ENCODE measurements at places on chromosomes 6 and 20. TPM values are rescaled to one million over a fixed set of nuclear protein-coding genes. Genes with fewer than 3 reads are reported as not detected.

- DNase-seq: no peak
- H3K4me1 ChIP-seq: no peaks in the 10 kb centered on the region
- H3K27ac ChIP-seq: no peak overlapping the region
- no peak overlapping the region for H3K4me3 ChIP-seq
- peaks cover 13% of the 10 kb centered on the region for H3K36me3 ChIP-seq
- no peaks in the 10 kb centered on the region for H3K27me3 ChIP-seq
These were observed 150.7 kb downstream of the PKHD1 start for GRCh38 chr6:51936531-51937290.

DNA sequence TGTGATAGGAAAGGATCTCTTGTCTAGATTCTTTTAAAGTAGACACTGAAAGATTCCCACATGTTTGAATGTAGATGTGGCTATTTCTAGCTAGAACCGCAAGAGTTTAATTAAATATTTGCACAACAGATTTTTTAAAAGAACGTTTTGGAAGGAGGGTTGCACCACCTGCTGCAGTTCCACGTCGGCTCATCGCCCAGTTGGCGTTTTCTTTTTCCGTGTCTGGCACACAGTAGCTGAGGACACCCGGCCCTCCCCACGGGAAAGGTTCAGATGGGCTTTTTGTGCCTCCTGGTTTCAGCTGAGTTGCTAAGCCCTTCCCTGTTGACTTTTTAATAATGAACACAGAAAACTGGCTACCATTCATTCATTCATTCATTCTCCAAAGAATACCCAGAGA is 41.8 kb upstream of the DOK5 start:
- H3K27ac ChIP-seq: no peak overlapping the region
- no peak overlapping the region for H3K4me3 ChIP-seq
- no peaks in the 10 kb centered on the region for H3K36me3 ChIP-seq
- H3K27me3 ChIP-seq: no peaks in the 10 kb centered on the region
- no peaks in the 10 kb centered on the region for H3K4me1 ChIP-seq
- no peak for DNase-seq

The WRNIP1 gene
- total RNA-seq: 38.1 TPM

- no peak overlapping the region for H3K27ac ChIP-seq
- no peaks in the 10 kb centered on the region for H3K27me3 ChIP-seq
- peaks cover 10% of the 10 kb centered on the region for H3K36me3 ChIP-seq
- no peak overlapping the region for H3K4me3 ChIP-seq
- no peaks in the 10 kb centered on the region for H3K4me1 ChIP-seq
These were observed 43.0 kb upstream of the ZBP1 start for GRCh38 chr20:57663241-57663640.

GRCh38 chr6:41356825-41357224 is 21.4 kb downstream of the NCR2 start:
- no peaks in the 10 kb centered on the region for H3K27me3 ChIP-seq
- no peaks in the 10 kb centered on the region for H3K4me1 ChIP-seq
- no peak for DNase-seq
- H3K27ac ChIP-seq: no peak overlapping the region
- H3K36me3 ChIP-seq: peaks cover 4% of the 10 kb centered on the region

DNA sequence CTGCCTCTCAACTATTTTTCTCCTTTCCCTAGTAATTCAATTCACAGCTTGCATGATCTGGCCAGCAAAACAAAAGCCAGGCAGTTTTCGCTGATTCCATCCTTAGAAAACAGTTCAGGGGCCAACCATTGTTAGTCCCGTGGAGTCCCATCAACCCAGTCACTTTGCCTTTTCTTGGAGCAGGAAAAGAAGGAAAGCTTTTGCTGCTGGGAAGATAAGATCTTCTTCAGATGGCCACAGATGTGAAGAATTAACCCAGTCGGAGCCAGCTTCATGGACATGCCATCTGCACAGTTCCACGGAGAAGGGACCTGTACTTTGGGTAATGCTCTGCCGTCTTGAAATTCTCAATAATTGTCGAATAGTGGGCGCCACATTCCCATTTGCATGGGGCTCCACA is 76.9 kb upstream of the TSHZ2 start:
- H3K27ac ChIP-seq: no peak overlapping the region
- DNase-seq: no peak
- no peaks in the 10 kb centered on the region for H3K36me3 ChIP-seq
- no peaks in the 10 kb centered on the region for H3K4me1 ChIP-seq
- H3K4me3 ChIP-seq: no peak overlapping the region
- no peaks in the 10 kb centered on the region for H3K27me3 ChIP-seq

The MUC22 gene
- total RNA-seq: not detected

GRCh38 chr20:57025666-57026224 is 240.7 kb downstream of the BMP7 start:
- H3K27ac ChIP-seq: no peak overlapping the region
- no peak overlapping the region for H3K4me3 ChIP-seq
- H3K4me1 ChIP-seq: peaks cover 3% of the 10 kb centered on the region

- DNase-seq: peak; percentile 82
- H3K4me3 ChIP-seq: peak within 1 kb of the TSS; percentile 81
- H3K4me1 ChIP-seq: peaks cover 7% of the 10 kb centered on the region
- H3K27ac ChIP-seq: no peak within 1 kb of the TSS
- peaks cover 4% of the 10 kb centered on the region for H3K36me3 ChIP-seq
These were observed at the start of gene TEAD3 for GRCh38 chr6:35496841-35497570. Gene TEAD3, minus strand, starts transcription at chr6:35497079.

DNA sequence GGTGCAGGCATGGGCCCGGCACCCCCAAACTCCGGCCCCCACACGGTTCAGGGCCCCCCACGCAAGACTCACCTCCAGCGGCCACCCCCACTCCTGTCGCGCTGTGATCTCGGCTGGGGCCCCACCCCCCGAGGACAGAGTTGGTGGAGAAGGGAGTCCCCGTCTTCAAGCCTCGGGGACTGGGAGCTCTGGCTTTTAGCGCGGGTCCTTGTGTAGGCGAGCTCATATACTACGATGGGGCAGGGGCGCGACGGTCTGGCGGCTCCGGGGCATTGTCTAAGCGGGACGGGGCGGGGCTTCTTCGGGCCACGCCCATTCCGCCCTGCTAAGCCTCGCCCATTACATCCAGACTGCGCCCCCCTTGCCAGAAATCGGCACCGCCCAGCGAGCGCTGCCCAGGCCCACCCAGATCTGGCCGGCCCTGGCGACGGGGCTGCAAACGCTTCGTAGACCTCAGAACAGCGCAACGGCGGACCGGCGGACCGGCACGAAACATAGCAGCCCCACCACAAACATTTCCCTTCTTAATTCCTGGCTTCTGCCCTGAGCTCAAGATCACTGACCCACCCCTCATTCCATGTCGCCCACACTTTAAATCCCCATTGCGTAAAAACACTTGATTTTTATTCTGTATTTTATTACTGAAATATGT is 1.0 kb upstream of the DDAH2 start:
- peak overlapping the region; percentile 98 for H3K4me3 ChIP-seq
- DNase-seq: peak; percentile 94
- peaks cover 76% of the 10 kb centered on the region for H3K36me3 ChIP-seq
- H3K4me1 ChIP-seq: peaks cover 5% of the 10 kb centered on the region
- H3K27me3 ChIP-seq: no peaks in the 10 kb centered on the region

DNA sequence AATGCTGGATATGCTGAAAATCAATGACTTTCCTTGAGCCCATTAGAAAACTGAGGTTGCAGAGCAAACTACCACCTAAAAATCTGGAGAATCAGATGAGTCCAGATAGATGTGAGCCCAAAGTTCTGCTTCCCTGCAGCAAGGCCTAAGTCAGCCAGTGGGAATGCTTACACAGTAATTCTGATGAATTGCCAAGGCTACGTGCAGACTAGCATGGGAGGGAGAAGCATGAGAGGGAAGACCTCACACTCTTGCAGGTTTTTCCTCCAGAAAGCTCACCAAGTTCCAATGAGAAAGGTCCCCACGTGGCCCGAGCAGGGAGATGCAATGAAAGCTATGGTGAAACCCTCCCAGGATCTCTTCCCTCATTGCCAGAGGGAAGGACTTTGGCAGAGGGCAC is 104.8 kb upstream of the SIRPA start:
- H3K27me3 ChIP-seq: no peaks in the 10 kb centered on the region
- no peak overlapping the region for H3K27ac ChIP-seq
- H3K4me1 ChIP-seq: no peaks in the 10 kb centered on the region
- DNase-seq: no peak
- H3K4me3 ChIP-seq: no peak overlapping the region
- no peaks in the 10 kb centered on the region for H3K36me3 ChIP-seq

The DCBLD1 gene
- 8.5 TPM for total RNA-seq

- H3K27me3 ChIP-seq: no peaks in the 10 kb centered on the region
- peaks cover 9% of the 10 kb centered on the region for H3K4me1 ChIP-seq
- no peaks in the 10 kb centered on the region for H3K36me3 ChIP-seq
These were observed 7.0 kb upstream of the DACT2 start for GRCh38 chr6:168326294-168327261.

DNA sequence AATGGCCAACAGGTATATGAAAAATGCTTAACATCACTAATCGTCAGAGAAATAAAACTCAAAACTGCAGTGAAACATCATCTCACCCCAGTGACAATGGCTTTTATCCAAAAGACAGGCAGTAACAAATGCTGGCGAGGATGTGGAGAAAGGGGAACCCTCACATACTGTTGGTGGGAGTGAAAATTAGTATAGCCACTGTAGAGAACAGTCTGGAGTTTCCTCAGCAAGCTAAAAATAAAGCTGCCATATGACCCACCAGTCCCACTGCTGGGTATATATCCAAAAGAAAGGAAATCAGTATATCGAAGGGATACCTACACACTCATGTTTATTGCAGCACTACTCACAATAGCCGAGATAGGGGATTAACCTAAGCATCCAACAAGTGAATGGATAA is 23.4 kb upstream of the INSM1 start:
- H3K36me3 ChIP-seq: no peaks in the 10 kb centered on the region
- no peak overlapping the region for H3K4me3 ChIP-seq
- DNase-seq: no peak
- no peaks in the 10 kb centered on the region for H3K27me3 ChIP-seq
- no peaks in the 10 kb centered on the region for H3K4me1 ChIP-seq

GRCh38 chr6:64012351-64013001 is 376.9 kb downstream of the PHF3 start:
- no peak overlapping the region for H3K4me3 ChIP-seq
- DNase-seq: peak; percentile 49
- H3K36me3 ChIP-seq: no peaks in the 10 kb centered on the region

DNA sequence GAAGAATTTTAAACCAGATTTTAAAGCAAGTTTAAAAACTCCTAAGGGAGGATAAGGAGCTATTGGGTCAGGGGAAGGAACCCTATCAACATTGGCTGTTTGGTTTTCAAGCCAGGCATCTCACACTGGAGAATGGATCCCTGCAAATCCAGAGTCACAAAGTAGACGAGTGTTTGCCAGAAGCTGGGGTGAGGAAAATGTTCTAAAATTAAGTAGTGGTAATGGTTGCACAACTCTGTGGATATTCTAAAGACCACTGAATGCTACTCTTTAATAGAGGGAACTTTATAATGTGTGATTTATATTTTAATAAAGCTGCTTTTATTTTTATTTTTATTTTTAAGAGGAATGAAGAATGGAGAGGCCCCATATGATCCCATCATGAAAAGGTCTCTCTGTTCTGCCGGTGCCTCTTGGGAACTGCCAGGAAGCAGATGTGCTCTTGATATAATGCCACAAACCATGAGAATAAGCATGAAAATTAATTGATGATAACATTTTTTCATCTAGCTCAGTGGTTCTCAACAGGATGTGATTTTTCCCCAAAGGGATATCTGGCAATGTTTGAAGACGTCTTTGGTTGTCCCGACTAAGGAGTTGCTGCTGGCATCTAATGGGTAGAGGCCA is 379.0 kb upstream of the CNR1 start:
- no peaks in the 10 kb centered on the region for H3K4me1 ChIP-seq
- no peaks in the 10 kb centered on the region for H3K36me3 ChIP-seq
- DNase-seq: no peak
- H3K27ac ChIP-seq: no peak overlapping the region
- no peak overlapping the region for H3K4me3 ChIP-seq

The BPIFB1 gene
- total RNA-seq: not detected

The TRIM31 gene
- total RNA-seq: not detected

The RANBP9 gene
- total RNA-seq: 37.2 TPM

DNA sequence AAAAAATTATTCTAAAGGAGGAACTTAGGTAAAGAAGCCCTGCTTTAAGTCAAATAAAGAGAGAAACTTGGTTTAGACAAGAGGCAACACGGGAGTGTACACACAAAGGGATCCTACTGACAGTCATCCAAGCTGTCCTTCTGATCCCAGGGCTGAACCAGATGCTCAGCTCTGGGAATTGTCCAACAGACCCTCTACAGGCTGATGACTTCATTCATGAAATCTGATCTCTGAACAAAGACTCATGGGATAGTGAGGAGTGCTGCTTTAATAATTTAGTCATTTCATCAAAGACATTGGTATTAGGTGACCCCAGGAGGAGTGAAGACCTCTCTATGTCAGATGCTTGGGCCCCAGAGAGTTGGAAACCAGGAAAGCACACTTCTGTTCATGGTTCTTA is 65.6 kb upstream of the ARMH2 start:
- H3K36me3 ChIP-seq: peaks cover 10% of the 10 kb centered on the region
- H3K4me3 ChIP-seq: no peak overlapping the region
- DNase-seq: no peak
- no peak overlapping the region for H3K27ac ChIP-seq
- H3K27me3 ChIP-seq: no peaks in the 10 kb centered on the region

The WFDC5 gene
- total RNA-seq: not detected

- no peak overlapping the region for H3K4me3 ChIP-seq
- no peaks in the 10 kb centered on the region for H3K27me3 ChIP-seq
- no peaks in the 10 kb centered on the region for H3K36me3 ChIP-seq
- no peaks in the 10 kb centered on the region for H3K4me1 ChIP-seq
These were observed 88.9 kb upstream of the NT5E start for GRCh38 chr6:85360794-85361642.

Data from H9 (cell line).